ENCODE measurements at places on chromosomes 12 and 14. TPM values are rescaled to one million over a fixed set of nuclear protein-coding genes. Genes with fewer than 3 reads are reported as not detected.
A peak's percentile ranks its signal among the peaks of the same experiment; 100 is the strongest.

POLE2 gene
- 1.2 TPM for total RNA-seq

DHRS2 gene
- not detected for total RNA-seq

GRCh38 chr12:64293654-64294364 lies 71.7 kb upstream of the KICS2 start:
- H3K27me3 ChIP-seq: peaks cover 2% of the 10 kb centered on the region
- no peak overlapping the region for H3K27ac ChIP-seq
- H3K4me3 ChIP-seq: no peak overlapping the region

TMED10 gene
- total RNA-seq: 277 TPM

EIF2S3B gene
- total RNA-seq: 0.69 TPM

GRCh38 chr14:96582995-96583394 lies 80.8 kb downstream of the PAPOLA start:
- no peaks in the 10 kb centered on the region for H3K4me1 ChIP-seq
- no peaks in the 10 kb centered on the region for H3K36me3 ChIP-seq
- no peaks in the 10 kb centered on the region for H3K27me3 ChIP-seq
- H3K4me3 ChIP-seq: no peak overlapping the region
- no peak for DNase-seq

GRCh38 chr14:68513838-68514607 lies 278.8 kb downstream of the ZFP36L1 start:
- H3K4me3 ChIP-seq: no peak overlapping the region
- no peaks in the 10 kb centered on the region for H3K4me1 ChIP-seq
- no peaks in the 10 kb centered on the region for H3K27me3 ChIP-seq
- H3K36me3 ChIP-seq: no peaks in the 10 kb centered on the region

- H3K4me1 ChIP-seq: no peaks in the 10 kb centered on the region
- H3K27ac ChIP-seq: no peak overlapping the region
- no peaks in the 10 kb centered on the region for H3K36me3 ChIP-seq
- H3K4me3 ChIP-seq: no peak overlapping the region
- H3K27me3 ChIP-seq: no peaks in the 10 kb centered on the region
- no peak for DNase-seq
Measured at GRCh38 chr14:91041450-91041849, 19.0 kb downstream of the RPS6KA5 start.

- H3K4me1 ChIP-seq: no peaks in the 10 kb centered on the region
- no peaks in the 10 kb centered on the region for H3K27me3 ChIP-seq
- peaks cover 5% of the 10 kb centered on the region for H3K36me3 ChIP-seq
Measured at GRCh38 chr12:123200414-123200813, 32.5 kb downstream of the MPHOSPH9 start.

DNA sequence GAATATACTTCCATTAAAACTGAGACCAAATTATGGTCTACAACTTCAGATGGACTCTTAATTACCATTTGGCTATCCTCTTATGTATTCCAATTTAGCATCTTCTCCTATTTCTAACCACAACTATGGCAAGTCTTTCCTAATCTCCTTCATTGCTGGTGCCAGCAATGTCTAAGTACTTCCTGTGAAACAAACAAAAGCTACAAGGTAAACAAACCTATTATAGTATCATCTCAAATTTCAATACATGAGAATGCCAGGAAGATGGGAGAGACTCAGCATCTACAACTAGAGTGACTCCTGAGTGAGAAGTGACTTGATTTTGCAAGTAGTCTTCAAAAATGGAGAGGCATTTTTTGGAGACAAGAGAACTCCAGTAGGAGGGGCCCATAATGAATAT lies 202.9 kb upstream of the ATXN7L3B start:
- no peak for DNase-seq
- H3K27me3 ChIP-seq: no peaks in the 10 kb centered on the region
- H3K27ac ChIP-seq: no peak overlapping the region
- no peaks in the 10 kb centered on the region for H3K36me3 ChIP-seq

GRCh38 chr12:111753144-111753881 lies 13.4 kb upstream of the ALDH2 start:
- peak; percentile 89 for DNase-seq
- H3K4me1 ChIP-seq: peaks cover 2% of the 10 kb centered on the region
- H3K27me3 ChIP-seq: no peaks in the 10 kb centered on the region

DNA sequence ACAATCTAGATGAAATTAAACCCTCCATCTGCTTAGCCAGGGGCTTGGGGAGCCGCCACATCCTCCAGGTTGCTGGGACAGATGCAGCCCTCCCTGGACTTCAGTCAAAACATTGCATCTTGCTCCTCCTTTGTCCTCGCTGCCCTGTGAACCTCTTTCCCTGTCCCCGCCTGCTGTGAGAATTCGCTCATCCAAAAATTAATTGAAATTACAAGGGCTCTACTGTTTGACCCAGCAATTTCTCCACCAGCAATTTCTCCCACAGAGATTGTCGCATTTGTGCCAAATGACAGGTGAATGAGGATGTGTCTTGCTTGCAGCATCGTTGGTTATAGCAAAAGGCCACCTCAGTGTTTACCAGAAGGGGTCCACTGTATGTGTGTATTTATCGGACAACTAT lies 5.0 kb upstream of the POP5 start:
- DNase-seq: no peak
- no peaks in the 10 kb centered on the region for H3K27me3 ChIP-seq
- H3K4me1 ChIP-seq: no peaks in the 10 kb centered on the region
- no peak overlapping the region for H3K27ac ChIP-seq
- H3K4me3 ChIP-seq: no peak overlapping the region
- no peaks in the 10 kb centered on the region for H3K36me3 ChIP-seq

- no peaks in the 10 kb centered on the region for H3K4me1 ChIP-seq
- H3K27me3 ChIP-seq: no peaks in the 10 kb centered on the region
- H3K27ac ChIP-seq: no peak overlapping the region
- H3K36me3 ChIP-seq: no peaks in the 10 kb centered on the region
Measured at GRCh38 chr14:59755409-59756135, 115.0 kb downstream of the RTN1 start.

DNA sequence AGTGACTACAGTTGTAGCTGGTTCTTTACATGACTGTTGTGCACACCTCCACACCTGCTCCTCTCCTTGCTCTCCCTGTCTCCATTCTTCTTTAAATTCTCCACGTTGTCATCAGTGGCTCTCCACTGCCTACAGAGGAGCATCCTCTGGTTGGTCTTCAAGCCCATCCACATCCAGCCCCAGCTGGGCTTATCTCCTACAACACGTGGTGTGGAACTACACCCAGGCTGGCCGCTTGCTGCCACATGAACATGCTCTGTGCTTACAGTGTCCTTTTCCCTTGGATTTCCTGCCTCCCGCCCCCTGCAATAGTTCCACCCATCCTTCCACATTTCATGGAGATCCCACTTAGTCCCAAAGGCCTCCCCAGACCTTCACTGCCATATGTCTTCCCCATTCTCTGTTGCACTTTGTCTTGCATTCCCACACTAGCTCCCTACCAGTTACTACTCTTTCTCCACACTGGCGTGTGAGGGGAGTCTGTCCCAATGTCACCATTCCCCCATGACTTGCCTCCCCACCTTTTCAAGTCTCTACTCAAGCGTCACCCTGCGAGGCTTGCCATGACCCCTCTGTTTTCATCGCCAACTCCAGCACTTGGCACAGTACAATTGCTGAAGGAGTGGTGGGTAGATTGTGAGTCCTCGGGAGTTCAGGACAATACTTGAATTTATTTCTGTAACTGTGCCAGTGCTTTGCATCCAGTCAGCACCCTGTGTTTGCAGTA lies 9.8 kb upstream of the MCRS1 start:
- H3K4me3 ChIP-seq: no peak overlapping the region
- no peaks in the 10 kb centered on the region for H3K27me3 ChIP-seq
- no peak for DNase-seq
- H3K27ac ChIP-seq: no peak overlapping the region
- H3K4me1 ChIP-seq: no peaks in the 10 kb centered on the region

CELA1 gene
- total RNA-seq: not detected

HHIPL1 gene
- total RNA-seq: 7.7 TPM

GRCh38 chr12:88723219-88723618 lies 142.9 kb upstream of the KITLG start:
- no peak for DNase-seq
- H3K36me3 ChIP-seq: no peaks in the 10 kb centered on the region
- H3K27me3 ChIP-seq: no peaks in the 10 kb centered on the region

TTC9 gene
- 2.7 TPM for total RNA-seq

LTBR gene
- 103 TPM for total RNA-seq

SLC38A4 gene
- total RNA-seq: 0.12 TPM

DNA sequence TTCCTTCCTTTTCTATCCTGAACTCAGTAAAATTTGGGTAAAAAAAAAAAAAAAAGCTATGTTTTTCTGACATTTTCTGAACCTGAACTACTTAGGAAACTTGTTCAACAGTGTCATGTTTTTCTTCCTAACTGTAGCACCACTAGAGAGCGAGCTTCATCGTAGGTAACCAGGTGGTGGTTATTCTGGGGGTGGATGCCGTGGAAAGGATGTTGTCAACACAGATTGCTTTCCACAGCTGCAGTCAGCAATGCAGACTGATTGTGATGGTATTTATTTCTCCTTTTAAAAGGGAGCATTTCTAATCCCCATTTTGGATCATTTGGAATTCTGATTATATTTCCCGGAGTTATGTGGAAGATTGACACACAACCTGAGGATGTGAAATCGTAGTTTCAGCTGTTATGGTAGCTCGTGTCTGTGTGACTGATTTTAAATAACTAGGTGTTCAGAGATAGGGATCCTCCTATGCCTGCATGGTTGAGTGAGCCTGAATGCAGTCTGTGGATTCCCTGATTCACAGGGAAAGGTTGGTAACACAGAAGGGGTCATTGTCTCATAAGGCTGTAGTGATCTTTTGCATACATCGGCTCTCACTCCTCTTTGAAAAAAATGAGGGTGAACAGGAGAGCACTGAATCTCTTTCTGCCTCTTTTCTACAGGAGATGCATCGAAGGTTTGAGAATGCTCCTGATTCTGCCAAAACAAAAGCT lies 113.2 kb downstream of the ERC1 start:
- H3K4me1 ChIP-seq: peaks cover 7% of the 10 kb centered on the region
- no peak for DNase-seq
- no peaks in the 10 kb centered on the region for H3K36me3 ChIP-seq
- no peak overlapping the region for H3K4me3 ChIP-seq
- H3K27ac ChIP-seq: no peak overlapping the region
- H3K27me3 ChIP-seq: no peaks in the 10 kb centered on the region

TAS2R43 gene
- 2.2 TPM for total RNA-seq

MYH6 gene
- total RNA-seq: not detected

LIN7A gene
- total RNA-seq: 5.7 TPM

- H3K27me3 ChIP-seq: no peaks in the 10 kb centered on the region
- no peaks in the 10 kb centered on the region for H3K36me3 ChIP-seq
- no peaks in the 10 kb centered on the region for H3K4me1 ChIP-seq
- no peak for DNase-seq
- H3K27ac ChIP-seq: no peak overlapping the region
Measured at GRCh38 chr12:131171029-131171428, 217.3 kb downstream of the ADGRD1 start.

TAS2R50 gene
- 5.7 TPM for total RNA-seq

DNA sequence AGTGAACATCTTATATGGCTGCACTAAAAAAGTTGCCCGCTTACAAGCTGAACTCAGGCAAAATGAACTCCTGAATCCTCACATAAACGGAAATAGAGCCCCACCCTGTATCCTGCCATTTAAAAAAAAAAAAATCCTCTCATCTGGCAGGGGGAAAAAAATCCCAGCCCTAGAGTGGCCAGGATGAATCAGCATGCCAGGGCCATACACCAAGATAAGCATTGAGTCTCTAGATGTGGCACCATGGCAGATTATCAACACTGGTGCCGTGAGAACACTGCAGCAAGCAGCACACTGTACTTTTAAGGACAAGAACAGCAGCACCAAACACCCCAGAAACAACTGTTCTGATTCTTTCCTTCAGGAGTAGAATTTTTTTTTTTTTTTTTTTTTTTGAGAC lies 65.5 kb downstream of the RASSF3 start:
- peaks cover 11% of the 10 kb centered on the region for H3K4me1 ChIP-seq
- H3K27ac ChIP-seq: peak overlapping the region; percentile 97
- peak; percentile 78 for DNase-seq
- H3K36me3 ChIP-seq: no peaks in the 10 kb centered on the region
- H3K4me3 ChIP-seq: no peak overlapping the region
- H3K27me3 ChIP-seq: no peaks in the 10 kb centered on the region

DNA sequence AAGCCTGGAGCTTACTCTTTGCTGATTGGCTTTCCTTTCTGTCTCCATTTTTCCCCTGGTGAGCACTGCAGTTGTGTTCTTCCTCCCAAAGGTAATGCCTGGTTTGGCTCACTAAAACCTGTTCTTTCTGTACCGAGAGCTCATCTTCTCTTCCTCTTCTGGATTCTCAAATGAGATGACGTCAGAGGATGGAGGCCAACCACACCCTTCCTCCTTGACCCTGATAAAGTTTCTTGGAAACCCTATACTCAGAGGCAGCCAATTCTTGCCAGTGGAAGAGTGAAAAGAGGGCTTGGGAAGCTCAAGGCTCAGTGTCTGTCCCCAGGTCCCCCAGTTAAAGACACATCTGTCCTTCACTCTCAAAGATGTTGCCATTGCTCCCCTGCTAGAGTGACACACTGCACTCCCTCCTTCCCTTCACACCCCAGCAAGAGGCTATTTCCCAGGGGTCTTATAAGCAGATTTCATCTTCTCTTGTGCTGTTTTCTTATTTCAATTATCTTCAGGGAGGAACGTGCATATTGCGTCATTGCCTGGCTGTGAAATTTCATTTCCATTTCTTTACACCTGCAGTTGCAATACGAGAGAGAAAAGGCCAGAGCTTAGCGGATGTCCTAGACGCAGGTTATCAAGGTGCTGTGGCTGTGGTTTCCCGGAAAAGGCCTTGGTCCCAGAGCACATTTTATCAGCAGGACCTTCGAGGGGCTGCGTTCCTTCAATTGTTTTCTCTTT lies 27.3 kb downstream of the NTF3 start:
- H3K4me3 ChIP-seq: no peak overlapping the region
- DNase-seq: no peak
- no peaks in the 10 kb centered on the region for H3K36me3 ChIP-seq
- peaks cover 12% of the 10 kb centered on the region for H3K4me1 ChIP-seq
